ENCODE measurements at places on chromosomes 1 and 21.

GRCh38 chr1:112692681-112693080, 14.2 kb downstream of the RHOC start:
- no peak for DNase-seq

DNA sequence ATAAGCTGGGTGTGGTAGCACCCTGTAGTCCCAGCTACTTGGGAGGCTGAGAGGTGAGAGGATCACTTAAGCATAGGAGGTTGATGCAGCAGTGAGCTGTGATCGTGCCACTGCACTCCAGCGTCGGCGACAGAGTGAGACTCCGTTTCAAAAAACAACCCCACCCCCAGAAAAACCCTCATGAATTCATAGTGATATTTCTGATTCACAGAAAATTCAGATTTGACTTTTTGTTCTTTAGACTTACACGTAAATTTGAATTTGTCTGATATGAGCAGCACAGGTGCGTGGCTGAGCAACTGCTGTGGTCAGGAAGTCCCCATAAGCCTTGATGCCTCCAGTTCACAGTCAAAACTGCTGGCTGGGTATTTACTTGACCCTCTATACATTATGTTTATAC, 10.0 kb upstream of the MORC3 start:
- DNase-seq, result no peak

GRCh38 chr1:56095696-56096665, 483.4 kb downstream of the PLPP3 start:
- DNase-seq, result no peak

DNA sequence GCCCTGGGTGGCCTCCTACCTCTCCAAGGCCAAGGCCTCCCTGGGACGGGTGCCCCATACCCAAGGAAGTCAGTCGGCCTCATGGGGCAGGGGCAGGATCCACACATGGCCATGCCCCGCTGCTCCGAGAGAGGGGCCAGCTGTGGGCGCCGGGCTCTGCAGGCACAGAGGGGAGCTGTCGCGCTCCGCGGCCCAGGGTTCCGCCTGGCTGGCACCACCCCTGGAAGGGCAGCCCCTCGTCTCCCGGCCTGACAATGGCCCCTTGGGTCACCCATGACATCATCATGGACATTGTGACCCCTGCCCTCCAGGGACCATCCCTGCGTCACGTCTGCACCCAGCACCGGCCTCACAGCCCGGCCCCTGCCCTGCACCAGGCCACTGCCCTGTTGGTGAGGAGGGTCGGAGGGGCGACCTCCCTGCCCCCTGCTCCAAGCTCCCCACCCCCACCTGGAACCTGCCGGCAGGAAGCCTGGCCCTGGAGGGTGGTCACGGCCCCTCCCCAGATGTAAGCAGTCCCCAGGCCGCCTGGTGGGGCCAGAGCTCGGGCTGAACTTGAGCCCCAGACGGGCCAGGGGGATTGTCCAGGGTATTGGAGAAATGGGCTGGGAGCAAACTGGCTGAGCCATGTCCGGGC, 5.8 kb downstream of the TTLL10 start:
- DNase-seq, result no peak

- no peak for DNase-seq
These were observed 70.8 kb downstream of the DMRTA2 start for GRCh38 chr1:50352428-50352827.

- no peak for DNase-seq
These were observed 108.9 kb downstream of the CRYAA start for GRCh38 chr21:43277481-43278351.

Measured in T follicular helper cell (primary cell).